Activated CD8-positive, alpha-beta memory T cell treated with anti-CD3 and anti-CD28 coated beads, Interleukin-2, amount 50 U/mL, for 4 hours (primary cell): ENCODE measurements at places on chromosomes 16 and 17.
A peak's percentile ranks its signal among the peaks of the same experiment; 100 is the strongest.

DNA sequence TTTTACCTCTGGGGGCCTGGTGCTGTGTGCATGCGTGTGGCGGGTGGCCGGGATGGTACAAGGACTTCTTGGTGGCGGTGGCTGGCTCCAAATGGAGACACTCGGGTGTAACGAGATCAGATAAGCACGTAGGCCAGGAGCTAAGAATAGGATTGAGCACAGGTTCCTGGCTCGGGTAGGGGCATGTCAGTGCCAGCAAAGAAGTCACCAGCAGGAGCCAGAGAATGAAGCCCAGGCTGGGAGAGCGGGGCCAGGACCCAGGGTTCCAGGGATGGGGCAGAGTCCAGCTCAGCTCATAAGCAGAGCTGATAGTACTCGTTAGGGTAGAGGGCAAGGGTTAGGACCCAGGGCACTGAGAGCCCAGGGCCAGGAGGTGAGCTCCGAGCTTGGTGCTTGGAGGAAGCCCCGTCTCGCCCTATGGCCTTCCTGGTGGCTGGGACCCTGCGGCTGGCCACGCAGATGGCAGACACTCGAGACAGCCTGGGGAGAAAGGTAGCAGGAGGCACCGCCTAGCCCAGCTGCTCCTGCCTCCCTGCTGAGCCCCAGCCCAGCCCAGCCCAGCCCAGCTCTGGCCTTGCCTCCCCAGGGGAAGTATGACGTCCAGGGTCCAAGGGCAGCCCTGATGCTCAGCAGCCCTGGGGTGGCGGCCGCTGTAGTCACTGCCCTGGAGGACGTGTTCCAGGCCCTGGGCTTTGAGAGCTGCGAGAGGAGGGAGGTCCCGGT, 8.9 kb downstream of the ZNF213 start:
- DNase-seq: no peak

DNA sequence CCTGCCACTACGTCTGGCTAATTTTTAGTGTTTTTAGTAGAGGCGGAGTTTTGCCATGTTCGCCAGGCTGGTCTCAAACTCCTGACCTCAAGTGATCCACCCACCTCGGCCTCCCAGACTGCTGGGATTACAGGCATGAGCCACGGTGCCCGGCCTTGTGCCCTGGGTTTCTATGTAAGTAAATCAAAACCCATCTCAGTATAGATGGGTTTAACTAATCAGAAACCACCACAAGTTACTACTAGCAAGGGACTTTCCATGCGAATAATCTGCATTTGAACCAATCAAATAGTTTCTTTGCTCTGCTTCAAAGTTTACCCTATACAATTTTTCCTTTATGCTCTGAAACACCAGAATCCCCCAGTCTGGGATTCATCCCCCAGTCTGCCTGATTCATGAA, 16.5 kb upstream of the EIF1 start:
- DNase-seq: no peak

GRCh38 chr16:31707743-31708335, 165.8 kb upstream of the ZNF267 start:
- DNase-seq: no peak

DNA sequence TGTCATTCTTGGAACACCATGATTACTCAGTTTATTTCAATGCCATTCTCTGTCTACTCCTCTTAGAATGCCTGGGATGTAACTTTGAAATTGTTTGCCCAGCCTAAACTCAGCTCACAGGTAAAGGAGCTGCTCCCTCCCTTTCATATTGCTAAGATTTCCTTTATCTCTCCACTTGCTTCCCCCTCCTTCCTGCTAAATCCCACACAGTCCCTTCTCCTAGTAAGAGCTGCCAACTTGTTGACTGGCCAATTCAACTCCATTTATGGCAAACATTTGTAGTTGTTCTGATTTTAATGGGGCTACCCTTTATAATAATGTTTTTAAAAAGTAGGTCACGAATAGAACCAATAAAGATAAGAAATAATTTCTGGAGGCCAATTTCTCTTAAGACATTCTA, 146.1 kb downstream of the SKAP1 start:
- no peak for DNase-seq

- DNase-seq: no peak
These were observed 3.8 kb upstream of the TMC7 start for GRCh38 chr16:18979936-18980335.

- no peak for DNase-seq
These were observed at the start of gene BRICD5 for GRCh38 chr16:2210386-2211365. TSS of gene BRICD5 (minus strand) at chr16:2210863. CDS start at chr16:2210833, 30 bp downstream.

GRCh38 chr16:87791295-87792204, 25.8 kb upstream of the KLHDC4 start:
- no peak for DNase-seq

DNA sequence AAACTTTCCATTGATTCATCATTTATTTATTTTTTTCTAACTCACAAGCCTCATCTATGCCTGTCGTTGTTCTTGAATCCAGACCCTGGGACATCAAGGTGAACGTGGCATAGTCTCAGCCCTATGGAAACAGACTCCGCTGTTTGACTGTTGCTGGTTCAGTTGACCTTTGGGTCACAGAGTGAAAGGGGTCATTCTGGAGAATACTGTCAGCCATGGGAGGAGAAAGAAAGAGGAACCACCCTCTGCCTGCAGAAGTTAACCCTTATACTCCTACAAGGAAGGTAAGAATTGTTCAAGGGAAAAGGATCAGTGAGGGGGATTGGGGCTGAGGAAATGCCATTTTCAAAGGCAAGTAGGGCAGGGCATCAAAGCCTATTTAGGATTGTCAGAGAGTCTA, 387.6 kb upstream of the MAF start:
- no peak for DNase-seq

GRCh38 chr16:68704232-68704867, 32.7 kb upstream of the CDH1 start:
- peak; percentile 54 for DNase-seq

GRCh38 chr17:9200699-9201359, 179.5 kb downstream of the NTN1 start:
- DNase-seq: no peak

GRCh38 chr16:2881783-2882649, 999 bp upstream of the FLYWCH2 start:
- DNase-seq: peak; percentile 37

DNA sequence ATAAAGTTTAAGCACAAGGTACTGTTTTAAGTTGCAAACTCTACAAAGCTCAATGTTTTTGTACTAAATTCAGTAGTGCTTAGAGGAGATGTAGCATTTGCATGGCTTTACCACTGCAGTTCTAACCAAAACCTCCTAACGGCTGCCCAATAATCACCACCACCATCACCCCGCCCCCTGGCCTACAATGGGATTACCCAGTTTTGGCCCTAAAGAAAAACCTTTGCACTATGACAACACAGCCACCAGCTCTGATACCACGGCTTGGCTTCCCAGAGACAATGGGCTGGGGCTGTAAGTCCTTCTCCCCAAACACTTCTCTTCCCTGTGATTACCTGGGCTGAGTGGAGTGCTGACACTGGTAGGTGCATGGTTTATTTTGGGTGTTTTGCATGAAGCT, 58.4 kb upstream of the MTMR4 start:
- DNase-seq: no peak

DNA sequence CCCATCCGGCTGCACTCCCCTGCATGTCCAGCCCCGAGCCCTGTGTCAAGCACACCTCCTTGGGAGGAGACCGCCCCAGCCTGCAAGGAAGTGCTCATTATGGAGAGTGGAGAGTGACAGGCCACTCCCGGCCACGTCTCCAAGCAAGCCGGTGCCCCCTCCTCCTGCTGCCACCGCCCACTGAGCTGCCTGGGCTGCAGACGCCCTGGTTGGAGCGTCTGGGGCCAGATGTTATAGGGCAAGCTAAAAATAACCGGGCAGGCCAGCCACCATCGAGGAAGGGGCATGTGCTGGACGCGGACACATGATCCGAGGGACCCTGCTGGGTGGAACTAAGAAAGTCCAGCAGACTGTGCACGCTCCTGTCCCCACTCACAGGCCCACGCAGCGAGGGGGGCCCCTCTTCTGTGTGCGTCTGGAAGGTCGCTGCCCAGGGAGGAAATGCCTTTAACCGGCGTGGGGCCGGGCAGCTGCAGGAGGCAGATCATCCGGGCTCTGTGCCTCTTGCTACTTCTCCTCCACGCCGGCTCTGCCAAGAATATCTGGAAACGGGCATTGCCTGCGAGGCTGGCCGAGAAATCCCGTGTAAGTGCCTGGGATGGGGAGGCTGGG, at the start of gene WFDC1:
WFDC1 (plus strand) TSS at position 348 of the 612 bp plus-strand sequence; CDS start at position 442, 94 bp downstream.
- no peak for DNase-seq

DNA sequence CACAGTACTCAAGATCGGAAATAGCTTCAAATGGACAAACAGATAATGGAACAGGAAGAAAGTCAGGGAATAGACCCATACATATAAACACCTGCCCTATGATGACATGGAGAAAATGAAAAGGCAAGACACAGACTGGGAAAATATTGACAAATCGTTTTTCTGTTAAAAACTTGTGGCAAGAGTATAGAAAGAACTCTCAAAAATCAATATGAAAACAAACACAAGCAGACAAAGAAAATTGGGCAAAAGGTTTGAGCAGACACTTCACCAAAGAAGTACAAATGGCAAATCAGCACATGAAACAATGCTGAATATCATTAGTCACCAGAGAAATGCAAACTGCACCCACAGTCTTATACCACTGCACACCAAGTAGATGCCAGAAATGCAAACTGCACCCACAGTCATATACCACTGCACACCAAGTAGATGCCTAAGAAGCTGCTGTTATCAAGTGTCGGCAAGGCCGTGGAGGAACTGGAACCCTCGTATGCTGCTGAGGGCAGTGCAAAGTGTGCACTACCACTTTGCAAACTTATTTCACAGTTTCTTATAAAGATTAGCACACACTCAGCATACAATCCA, 123.5 kb upstream of the CHMP6 start:
- no peak for DNase-seq

GRCh38 chr16:88872650-88873331, 6.3 kb upstream of the PABPN1L start:
- no peak for DNase-seq

GRCh38 chr17:74431568-74432423, at the start of gene GPRC5C:
TSS of gene GPRC5C (plus strand) at chr17:74432088. CDS start at chr17:74439777, 7,689 bp downstream.
- peak; percentile 51 for DNase-seq

GRCh38 chr17:77581480-77581879, 377.0 kb upstream of the TNRC6C start:
- DNase-seq: no peak

GRCh38 chr16:56478281-56479049, 27.1 kb downstream of the OGFOD1 start:
- no peak for DNase-seq

DNA sequence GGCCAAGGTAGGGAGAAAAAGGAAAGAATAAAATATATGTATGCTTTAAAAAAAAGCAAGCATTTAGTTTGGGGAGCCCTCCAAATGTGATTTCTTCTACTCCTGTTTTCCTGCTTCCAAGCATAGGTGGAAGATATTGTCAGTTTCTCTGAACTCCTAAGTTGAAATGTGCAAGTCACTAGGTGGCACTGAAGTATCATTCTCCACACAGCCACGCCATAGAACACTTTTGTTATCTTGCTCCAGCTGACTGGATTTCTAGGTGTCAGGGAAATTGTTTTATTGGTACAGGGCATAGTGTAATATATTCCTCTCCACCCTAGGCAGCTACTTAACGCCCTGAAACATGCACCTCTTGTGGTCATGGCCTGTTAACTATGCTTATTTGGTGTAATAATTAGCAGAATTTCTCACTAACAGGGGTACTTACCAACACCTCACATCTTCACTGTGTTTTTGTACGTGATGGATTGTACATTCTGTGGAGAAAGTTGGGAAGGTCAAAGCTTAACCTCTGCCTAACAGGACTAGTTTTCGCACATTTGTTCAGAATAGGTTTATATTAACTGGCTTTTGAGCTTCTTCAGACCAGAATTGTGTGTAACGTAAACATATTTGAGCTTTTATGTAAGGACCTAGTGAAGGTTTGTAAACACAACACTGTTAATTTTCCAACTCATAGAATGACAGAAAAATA, 69.3 kb downstream of the FTO start:
- DNase-seq: no peak

DNA sequence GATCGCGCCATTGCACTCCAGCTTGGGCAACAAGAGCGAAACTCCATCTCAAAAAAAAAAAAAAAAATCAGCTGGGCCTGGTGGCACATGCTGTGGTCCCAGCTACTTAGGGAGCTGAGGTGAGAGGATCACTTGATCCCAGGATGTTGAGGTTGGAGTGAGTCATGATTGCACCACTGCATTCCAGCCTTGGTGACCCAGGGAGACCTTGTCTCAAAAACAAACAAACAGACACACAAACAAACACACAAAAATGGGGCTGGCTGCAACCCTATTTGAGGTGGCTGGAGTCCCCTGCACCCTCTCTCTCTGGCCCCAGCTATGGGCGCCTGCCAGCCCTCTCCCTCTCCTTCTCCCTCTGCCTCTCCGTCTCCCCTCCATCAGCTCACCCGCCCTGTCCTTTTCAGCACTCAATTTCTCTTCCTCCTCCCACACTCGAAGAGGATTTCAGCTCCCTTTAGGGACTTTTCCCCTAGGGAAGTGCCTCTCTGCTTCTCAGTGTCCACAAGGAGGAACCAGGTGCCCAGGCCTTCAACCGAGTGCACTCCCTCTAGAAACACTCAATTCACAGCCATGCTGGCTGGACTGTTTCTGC, 17.5 kb upstream of the TFAP4 start:
- no peak for DNase-seq

DNA sequence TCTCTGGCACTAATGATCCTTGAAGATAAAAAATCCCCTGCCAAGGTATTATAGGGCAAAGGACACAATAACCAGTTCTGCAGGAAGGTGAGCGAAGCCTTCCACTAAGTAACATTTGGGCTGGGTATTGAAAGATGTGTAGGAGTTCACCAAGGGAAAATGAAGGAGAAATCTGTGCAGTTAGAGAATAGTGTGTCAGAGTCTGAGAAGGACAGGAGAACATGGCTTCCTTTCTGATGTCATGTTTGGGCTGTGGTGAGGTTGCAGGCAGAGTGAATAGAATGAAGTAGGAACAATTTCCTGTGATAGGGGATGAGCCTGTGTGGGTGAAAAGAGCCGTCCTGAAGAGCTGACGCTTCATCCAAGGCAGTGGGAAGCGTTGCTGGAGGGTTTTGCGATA, 24.1 kb upstream of the CIITA start:
- DNase-seq: no peak

GRCh38 chr17:82065638-82066303, at the start of gene DUS1L:
TSS of gene DUS1L (minus strand) at chr17:82065804. CDS start at chr17:82065059, 745 bp downstream.
- DNase-seq: peak; percentile 72

DNA sequence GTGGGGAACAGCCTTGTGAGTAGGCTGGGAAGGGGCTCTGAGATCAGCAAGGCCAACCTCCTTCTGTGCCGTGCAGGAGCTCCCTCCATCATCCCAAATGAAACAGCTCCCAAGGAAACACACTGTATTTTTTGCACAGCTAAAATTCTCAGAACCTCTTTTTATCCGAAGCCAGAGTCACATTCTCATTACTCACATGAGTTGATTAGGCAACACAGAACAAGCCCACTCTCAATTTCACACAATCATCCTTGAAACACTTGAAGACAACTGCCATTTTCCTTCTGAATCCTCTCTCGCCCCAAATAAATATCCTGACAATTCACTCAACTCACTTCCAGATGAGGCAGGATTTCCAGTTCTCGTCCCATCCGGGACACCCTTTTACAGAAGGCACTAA, 66.1 kb downstream of the MYO18A start:
- DNase-seq: no peak

- no peak for DNase-seq
These were observed 140.6 kb downstream of the VPS53 start for GRCh38 chr17:574061-574460.
